ENCODE measurements at places on chromosomes 16 and 17. TPM values are rescaled to one million over a fixed set of nuclear protein-coding genes. Genes with fewer than 3 reads are reported as not detected.

GRCh38 chr16:67169011-67169451, 1.3 kb upstream of the NOL3 start:
- DNase-seq, result no peak
- H3K36me3 ChIP-seq, result no peaks in the 10 kb centered on the region
- no peaks in the 10 kb centered on the region for H3K27me3 ChIP-seq
- peaks cover 15% of the 10 kb centered on the region for H3K4me1 ChIP-seq
- H3K27ac ChIP-seq, result no peak overlapping the region

DNA sequence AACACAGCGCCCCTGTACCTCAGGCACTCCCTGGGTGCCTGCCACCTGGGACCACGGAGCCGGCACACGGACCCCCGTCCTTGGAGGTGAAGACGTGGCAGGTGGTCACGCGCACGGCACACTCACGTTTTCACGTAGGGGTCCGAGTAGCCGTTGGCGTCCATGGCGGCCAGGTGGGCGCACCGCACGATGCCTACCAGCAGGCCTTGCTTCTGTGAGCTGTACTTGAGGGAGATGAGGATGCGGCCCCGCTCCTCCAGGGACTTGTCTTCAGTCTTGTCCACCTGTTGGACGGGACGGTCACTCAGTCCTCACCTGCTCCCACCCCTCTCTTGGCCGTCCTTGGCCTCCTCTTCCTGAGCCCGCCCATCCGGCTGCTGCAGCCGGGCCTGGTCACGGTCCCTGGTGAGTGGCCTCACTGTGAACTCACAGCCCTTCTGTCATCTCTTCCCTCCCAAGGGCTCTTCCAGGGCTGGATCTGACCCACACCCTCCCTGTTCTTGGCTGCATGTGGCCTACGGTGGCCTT, 18.8 kb downstream of the SCGB1C2 start:
- no peaks in the 10 kb centered on the region for H3K4me1 ChIP-seq
- H3K4me3 ChIP-seq, result no peak overlapping the region
- no peak for DNase-seq
- H3K36me3 ChIP-seq, result no peaks in the 10 kb centered on the region

Gene ABCC6
- total RNA-seq, result 6.3 TPM

Gene CCL17
- not detected for total RNA-seq
